HT-29 (cell line): ENCODE measurements at places on chromosomes 16 and 17.

GRCh38 chr16:87834668-87835473, 34.4 kb downstream of the SLC7A5 start:
- peak; percentile 75 for DNase-seq

DNA sequence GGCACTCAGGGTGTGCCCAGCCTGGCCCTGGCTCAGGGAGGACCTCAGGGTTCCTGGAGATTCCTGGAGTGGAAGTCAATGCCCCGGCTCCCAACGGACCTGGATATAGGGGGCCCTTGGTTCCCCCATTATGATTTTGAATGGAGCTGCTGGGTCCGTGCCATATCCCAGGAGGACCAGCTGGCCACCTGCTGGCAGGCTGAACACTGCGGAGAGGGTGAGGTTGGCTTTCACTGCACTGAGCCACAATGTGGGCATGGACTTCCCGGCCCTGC, 23.6 kb downstream of the USP6 start:
- DNase-seq, result no peak

GRCh38 chr16:4367393-4367856, 4.2 kb upstream of the VASN start:
- DNase-seq, result no peak

GRCh38 chr16:26710450-26710849, 356.3 kb upstream of the C16orf82 start:
- DNase-seq, result no peak

DNA sequence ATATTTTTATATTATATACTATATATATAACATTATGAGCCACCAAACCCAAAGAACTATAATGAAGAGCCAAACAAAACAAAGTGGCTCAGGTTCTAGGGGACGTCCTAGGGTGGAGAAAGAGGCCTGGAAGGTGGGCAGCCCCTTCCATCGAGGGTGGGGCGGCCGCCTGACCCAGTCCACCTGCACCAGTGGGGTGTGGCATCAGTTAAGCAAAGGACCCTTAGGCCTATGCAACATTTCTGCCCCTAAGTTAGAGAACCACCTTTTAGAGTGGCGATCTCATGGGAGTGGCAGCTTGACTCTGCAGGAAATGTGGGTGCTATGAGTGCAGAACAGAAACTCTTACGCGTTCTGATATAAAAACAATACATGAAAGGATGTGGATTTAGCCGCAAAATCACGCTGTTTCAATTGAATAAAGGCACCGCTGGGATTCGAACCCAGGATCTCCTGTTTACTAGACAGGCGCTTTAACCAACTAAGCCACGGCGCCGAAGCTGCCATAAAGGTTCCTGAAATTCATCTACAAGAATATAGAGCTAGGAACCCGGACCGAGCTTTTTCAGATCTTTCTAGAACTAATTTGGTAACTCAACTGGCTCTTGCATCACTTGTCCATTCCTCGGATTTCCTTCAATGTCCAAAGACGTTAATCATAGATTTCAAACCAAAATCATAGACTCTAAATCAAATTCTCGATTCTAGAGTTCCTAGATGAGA, 15.6 kb upstream of the AURKB start:
- DNase-seq, result peak; percentile 26

GRCh38 chr16:8725513-8726178, 51.2 kb downstream of the ABAT start:
- no peak for DNase-seq

DNA sequence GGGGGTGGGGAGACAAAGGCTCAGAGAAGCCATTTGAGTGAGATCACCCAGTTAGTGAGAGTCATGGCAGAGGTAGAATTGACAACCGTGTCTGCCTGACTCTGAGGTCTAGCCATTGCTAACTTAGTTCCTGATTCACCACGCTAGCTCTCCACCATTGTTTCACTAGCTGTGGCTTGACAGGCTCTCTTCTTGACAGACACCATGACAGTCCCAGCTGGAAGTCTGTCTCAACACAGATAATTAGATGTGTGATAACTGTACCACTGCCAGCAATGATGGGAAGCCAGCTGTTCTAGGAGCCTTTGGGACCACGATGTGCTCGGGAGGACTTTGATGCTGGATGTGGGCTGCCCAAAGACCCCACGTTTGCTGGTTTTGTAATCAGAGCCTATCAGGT, 170.5 kb upstream of the CACNG3 start:
- no peak for DNase-seq

- no peak for DNase-seq
Observed at GRCh38 chr17:65800655-65801054, 239.2 kb upstream of the AXIN2 start.
